ENCODE measurements at places on chromosomes 3 and 15. TPM values are rescaled to one million over a fixed set of nuclear protein-coding genes. Genes with fewer than 3 reads are reported as not detected.

DNA sequence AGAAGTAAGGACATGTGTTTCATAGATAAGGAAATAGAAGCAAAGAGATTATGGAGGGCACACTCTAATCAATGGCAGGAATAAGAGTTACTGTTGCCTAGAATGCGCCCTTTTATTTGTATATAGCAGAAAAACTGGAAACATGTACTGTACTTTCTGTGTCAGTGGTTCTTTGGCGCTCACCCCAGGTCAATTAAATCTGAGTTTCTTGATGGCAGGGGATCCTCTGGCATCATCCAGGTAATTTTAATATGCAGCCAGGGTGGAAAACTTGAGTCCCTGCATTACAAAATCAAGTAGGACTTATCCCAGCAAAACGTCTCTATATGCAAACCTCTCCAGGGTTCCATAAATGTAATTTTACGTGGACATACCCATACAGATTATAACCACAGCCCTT, 284.1 kb downstream of the IL5RA start:
- no peak for DNase-seq

- no peak for DNase-seq
These were observed 83.6 kb downstream of the CCR1 start for GRCh38 chr3:46124216-46125177.

DNA sequence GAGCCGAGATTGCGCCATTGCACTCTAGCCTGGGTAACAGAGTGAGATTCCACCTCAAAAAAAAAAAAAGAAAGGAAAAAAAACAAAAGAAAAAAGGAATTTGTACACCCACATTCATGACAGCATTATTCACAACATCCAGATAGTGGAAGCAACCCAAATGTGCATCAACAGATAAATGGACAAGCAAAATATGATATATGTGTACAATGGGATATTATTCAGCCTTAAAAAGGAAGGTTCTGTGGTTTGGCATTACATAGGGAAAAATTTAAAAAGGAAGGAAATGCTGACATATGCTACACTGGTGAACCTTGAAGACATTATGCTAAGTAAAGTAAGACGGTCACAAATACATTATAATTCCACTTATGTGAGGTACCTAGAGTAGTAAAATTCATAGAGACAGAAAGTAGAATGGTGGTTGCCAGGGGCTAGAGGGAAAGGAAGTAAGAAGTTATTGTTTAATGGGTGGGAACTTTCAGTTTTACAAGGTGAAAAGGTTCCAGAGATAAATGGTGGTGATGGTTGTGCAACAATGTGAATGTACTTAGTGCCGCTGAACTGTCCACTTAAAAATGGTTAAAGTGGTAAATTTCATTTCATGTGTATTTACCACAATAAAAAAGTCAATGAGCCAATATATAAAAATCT, 118.5 kb downstream of the MYLK start:
- DNase-seq, result no peak

Gene TRH
- not detected for total RNA-seq

Gene CACNA2D2
- total RNA-seq, result 1.9 TPM

GRCh38 chr3:88151358-88151757, 1.6 kb downstream of the C3orf38 start:
- DNase-seq, result no peak

- no peak for DNase-seq
These were observed 537.8 kb downstream of the OTOL1 start for GRCh38 chr3:162034368-162034767.

Gene CCR2
- 0.37 TPM for total RNA-seq

Gene PLA2G4E
- not detected for total RNA-seq
